ENCODE measurements at places on chromosomes 12 and 14. TPM values are rescaled to one million over a fixed set of nuclear protein-coding genes. Genes with fewer than 3 reads are reported as not detected.

The CLEC4D gene
- total RNA-seq, result not detected

The WNT5B gene
- 4.9 TPM for total RNA-seq

The TMEM179 gene
- 83.2 TPM for total RNA-seq

The ARG2 gene
- 16.2 TPM for total RNA-seq

The GAPDH gene
- total RNA-seq, result 2,553 TPM

The MIPOL1 gene
- 24.1 TPM for total RNA-seq

The SLC6A12 gene
- total RNA-seq, result 52.0 TPM

The ABCD2 gene
- 14.2 TPM for total RNA-seq

The GSKIP gene
- total RNA-seq, result 31.7 TPM

The TAOK3 gene
- total RNA-seq, result 70.3 TPM

The MFAP5 gene
- not detected for total RNA-seq

The PMEL gene
- total RNA-seq, result 0.91 TPM

The CMAS gene
- total RNA-seq, result 94.2 TPM

The GRIN2B gene
- total RNA-seq, result 136 TPM

The SERPINA10 gene
- total RNA-seq, result not detected

The SPRYD3 gene
- 205 TPM for total RNA-seq

The CDKN3 gene
- 2.3 TPM for total RNA-seq

The NKX2-1 gene
- total RNA-seq, result 0.53 TPM

The INHBE gene
- total RNA-seq, result 0.41 TPM

The SERPINA1 gene
- 8.2 TPM for total RNA-seq

The CCDC196 gene
- not detected for total RNA-seq

The TAS2R14 gene
- 9.5 TPM for total RNA-seq

The CHMP4A gene
- 67.5 TPM for total RNA-seq

The CCND2 gene
- total RNA-seq, result 147 TPM

The CD4 gene
- total RNA-seq, result 10.4 TPM

The AMHR2 gene
- total RNA-seq, result not detected

The RPS6KL1 gene
- total RNA-seq, result 75.1 TPM

The CRADD gene
- total RNA-seq, result 23.6 TPM

The FAIM2 gene
- total RNA-seq, result 390 TPM

The NANOG gene
- total RNA-seq, result 2.2 TPM

The FAM90A1 gene
- not detected for total RNA-seq

The KRT6A gene
- not detected for total RNA-seq

The CEBPE gene
- total RNA-seq, result not detected

The GCN1 gene
- total RNA-seq, result 88.6 TPM

The KRT74 gene
- not detected for total RNA-seq

The NPAS3 gene
- 66.0 TPM for total RNA-seq

The INHBC gene
- total RNA-seq, result not detected

The VWF gene
- total RNA-seq, result 134 TPM

All from dorsolateral prefrontal cortex (tissue), 122 donors.